ENCODE measurements at places on chromosomes 12 and 14.

DNA sequence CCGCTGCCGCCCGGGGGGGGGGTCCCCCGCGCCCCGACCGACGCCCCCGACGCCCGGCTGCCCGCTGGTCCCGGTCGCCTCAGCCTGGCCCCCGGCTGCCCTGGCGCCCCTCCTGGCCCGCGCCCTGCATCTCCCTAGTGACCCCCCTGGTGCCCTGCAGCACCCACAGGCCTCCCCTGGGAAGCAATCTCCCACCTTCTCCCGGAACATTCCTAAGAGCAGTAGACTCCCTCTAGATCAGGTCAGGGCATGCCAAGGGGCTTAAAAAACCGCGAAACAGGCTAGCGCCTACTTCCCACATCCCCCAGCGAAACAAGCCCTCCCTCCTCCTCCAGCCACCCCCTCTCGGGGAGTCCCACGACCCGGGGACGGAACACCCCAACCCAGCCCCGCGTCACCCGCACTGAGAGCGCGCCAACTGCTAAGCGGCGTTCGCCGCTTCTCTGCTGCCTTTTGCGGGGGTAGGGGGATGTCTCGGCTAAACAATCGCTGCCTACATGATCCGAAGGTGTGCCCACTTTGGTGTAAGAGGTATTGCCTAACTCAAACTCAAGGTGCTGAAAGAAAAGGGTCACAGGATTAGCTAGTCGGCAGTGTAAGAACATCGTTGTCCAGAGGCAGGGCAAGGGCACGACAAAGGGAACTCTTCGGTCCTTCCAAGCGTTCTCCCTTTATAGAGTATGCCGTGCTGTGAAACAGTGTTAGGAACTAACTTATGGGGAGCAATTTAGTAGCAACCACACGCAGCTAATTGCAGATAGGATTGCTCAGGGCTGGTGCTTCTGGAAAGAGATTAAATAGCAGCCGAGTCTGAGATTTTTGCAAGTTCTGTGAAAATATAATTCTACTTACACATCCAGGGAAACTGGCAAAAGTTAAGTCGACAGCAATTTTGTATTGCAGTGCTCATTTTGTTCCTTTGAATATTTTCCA is 619 bp upstream of the NTN4 start:
- no peak for DNase-seq

- DNase-seq: peak; percentile 19
Measured at GRCh38 chr12:68746572-68747180, 700 bp downstream of the SLC35E3 start.

GRCh38 chr12:92133795-92134637 is 11.6 kb downstream of the BTG1 start:
- peak; percentile 78 for DNase-seq

DNA sequence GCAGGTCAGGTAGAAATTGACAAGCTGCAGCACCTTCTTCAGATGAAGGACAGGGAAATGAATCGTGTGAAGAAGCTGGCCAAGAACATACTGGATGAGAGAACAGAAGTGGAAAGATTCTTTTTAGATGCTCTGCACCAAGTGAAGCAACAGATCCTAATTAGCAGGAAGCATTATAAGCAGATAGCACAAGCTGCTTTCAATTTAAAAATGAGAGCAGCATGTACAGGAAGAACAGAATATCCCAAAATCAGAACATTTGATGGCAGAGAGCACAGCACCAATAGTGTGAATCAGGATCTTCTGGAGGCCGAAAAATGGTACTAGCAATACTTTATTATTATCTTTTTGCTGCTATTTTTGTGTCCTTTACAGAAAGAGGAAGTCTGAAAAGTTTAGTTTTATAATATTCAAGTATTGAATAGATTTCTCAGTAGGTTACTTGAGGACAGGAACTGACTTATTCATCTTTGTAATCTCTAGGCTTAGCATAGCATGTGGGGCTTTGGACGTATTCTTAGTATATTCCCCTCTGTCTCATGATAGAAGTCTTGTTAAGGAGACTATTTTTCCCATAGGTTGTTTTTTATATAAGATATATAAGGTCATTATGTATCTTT is 30.8 kb downstream of the BBOF1 start:
- no peak for DNase-seq

DNA sequence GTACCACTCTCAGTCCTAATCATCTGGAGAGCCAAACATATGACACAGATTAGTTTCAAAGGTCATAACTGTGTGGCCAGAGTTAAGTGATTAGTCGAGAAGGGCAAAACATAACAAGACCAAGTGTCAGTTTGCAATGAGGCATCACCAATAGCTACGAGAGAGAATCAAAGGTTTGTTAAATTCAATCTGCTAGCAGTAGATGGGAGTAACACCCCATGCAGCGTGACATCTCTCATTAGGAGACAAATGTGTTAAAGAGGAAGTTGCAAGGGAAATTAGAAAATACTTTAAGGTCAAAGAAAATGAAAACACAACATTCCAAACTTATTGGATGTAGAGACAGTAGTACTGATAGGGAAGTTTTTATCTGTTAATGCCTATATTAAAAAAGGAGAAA is 135.7 kb upstream of the SYT10 start:
- DNase-seq: peak; percentile 25

DNA sequence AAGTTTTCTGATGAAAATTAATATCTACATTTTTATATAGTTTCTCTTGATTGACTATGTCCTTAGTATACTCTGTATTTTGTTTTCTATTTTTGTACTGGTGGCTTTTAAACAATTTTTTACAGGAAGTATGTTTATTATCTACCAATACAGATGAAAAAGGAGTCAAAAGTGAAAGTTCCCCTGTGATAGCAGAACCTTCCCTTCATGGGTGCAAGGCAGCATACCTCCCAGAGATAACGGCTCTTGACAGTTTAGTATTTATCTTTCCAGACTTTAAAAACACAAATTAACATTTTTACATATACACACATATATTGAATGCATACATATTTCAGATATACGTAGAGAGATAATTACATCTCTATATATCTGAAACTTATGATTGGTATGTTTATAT is 17.1 kb upstream of the FAM234B start:
- no peak for DNase-seq

- no peak for DNase-seq
Measured at GRCh38 chr14:29078810-29079522, 312.4 kb downstream of the FOXG1 start.

DNA sequence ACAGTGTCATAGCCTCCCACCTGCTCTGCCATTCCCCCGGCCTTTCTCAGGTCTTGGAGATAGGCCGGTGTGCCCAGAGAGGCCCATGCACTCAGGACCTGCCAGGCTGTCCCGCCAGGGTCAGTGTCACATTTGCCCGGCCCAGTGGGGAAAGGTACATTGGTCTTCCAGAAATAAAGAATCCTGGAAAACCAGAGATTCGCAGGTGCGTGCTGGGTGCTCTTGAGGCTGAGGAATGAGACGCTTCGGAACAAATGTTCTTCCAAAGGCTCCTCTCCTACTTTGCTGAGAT is 205.8 kb upstream of the RTL1 start:
- no peak for DNase-seq

- no peak for DNase-seq
Measured at GRCh38 chr12:84421103-84421502, 491.5 kb downstream of the SLC6A15 start.

- peak; percentile 29 for DNase-seq
Measured at GRCh38 chr12:116533343-116534251, 25.6 kb upstream of the MAP1LC3B2 start.

DNA sequence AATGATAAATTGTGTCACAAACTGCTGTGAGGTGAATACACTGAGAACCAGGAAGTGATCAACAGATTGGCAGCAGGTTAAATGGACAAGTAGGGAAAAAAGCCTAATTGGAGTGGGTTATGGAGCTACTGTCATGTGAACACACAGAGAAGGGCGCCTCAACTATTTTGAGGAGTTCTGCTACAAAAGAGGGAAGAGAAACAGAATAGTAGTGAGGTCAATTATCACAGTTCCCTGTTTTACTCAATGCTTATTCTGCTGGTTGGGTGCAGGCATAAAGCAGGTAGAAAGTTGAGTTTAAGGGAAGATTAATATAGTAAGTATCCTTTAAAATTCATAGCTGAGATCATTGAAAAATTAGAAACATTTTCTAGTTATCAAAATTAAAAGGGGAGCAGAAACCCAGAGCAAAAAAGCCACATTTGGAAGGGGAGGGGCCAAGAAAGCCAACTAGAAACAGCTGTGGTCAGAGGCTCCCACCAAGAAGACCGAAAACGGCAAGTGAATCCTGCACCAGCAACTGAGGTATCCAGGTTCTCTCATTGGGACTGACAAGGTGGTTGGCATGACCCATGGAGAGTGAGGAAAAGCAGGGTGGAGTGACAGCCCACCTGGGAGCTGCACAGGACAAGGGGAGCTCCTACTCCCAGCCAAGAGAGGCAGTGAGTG is 105.7 kb downstream of the ZC3H14 start:
- DNase-seq: peak; percentile 58

DNA sequence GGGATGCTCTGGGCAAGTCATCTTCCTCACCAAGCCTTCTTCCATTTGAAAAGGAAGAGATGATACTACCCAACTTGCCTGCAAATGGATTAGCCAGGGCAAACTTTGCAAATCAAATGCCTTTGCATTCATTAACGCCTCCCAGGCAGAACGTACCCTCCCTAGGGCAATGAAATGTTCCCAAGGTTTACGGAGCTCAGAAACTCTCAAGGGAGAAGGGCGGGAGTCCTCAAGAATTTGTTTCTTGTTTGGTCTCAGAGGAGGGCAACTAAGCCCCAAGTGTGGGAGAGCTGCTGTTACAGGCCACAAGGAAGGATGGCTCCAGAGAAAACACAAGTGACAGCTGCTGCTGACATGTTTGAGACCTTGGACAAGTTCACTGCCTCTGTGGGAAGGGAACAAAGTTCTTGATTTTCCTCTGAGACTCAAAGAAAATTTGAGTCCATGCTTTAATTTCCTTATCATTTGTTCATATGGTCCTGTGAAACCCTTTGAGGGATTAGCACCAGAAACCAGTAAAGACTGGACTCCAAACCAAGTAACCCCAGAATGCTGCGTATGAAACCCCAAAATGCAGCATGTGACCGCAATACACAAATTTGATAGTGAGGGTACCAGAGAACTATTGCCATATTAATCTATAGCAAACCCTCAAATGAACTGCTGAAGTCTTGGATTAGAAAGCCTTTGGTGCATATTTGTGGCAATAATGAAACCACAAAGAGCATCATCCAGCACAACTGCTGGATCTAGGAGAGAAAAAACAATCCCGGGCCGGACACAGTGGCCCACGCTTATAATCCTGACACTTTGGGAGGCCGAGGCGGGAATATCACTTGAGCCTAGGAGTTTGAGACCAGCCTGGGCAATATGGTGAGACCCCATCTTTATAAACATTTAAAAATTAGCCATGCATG is 22.9 kb downstream of the SPTB start:
- DNase-seq: no peak

DNA sequence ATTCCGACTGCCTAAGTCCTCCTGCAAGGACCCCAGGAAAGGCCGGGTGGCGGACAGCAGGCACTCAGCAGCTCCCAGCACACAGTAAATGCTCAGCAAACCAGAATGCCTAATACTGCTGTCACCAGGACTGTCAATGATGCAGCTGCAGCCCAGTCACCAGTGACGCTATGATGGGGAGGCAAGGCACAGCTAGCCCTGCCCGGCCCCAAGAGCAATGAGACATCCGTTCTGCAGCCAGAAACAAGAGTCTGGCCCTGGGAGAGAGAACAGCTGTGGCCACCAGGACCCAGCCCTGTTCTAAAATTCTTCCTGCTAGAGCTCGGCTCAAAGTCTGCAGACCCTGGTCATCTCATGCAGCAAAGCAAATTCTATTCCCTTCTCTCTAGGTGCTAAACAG is 69.8 kb downstream of the NCOR2 start:
- no peak for DNase-seq

DNA sequence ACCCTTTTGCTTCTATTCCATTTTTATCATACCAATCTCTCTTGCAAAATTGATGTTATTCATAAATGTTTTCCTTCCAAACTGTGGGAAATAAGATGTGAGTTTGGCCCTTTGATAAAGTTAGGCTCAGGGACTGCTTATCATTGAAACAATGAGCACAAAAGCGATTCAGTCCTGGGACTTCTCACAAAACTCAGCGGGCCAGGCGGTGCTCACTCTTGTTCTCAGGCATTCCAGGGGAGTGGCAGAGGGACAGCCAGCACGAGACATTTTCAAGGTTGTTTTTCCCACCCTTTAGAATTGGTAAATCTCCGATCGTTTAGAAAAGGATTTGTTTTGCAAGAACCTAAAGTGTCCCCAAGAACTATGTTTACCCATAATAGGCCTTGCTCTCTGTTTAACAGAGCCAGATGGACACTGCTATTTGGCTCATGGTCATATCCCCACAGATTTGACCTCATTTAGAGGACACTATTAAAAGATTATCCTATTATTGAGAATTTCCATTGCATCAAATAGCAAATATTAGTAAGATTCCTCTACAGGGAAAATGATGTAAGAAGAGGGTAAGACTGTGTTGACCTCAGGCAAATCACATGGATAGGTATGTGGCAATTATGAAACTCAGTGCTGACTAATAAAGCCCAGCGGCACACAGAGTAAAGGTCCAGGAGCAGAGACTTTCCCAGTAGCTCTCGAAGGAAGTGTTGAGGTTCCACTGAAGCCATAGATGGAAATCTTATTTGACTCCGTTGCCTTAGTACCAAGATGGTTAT is 102.7 kb upstream of the USP44 start:
- DNase-seq: no peak

DNA sequence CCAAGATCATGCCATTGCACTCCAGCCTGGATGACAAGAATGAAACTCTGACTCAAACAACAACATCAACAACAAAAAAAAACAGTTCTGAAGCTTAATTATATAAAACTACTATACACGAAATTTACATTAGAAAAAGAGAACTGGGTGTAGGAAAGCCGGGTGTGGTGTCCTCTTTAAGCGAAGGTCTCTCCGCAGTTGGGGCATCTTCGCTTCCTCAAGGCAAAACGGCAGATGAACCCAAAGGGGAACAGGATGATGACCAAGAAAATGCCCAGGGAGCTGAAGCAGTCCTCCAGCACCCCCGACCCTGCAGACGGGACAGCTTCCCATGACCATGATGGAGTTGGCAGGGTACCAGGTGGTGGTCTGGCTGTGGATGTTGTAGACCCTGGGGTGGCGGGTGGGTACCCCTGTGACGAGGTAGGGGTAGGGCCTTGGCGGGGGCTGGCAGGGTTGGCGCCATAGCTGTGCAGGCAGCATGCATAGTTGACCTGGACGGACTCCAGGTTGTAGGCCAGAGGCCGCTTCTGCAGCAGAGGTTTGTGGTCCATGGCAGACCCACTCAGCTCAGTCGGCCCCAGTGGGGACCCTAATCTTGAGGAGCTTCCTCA is 18.2 kb upstream of the BCAT1 start:
- peak; percentile 44 for DNase-seq

DNA sequence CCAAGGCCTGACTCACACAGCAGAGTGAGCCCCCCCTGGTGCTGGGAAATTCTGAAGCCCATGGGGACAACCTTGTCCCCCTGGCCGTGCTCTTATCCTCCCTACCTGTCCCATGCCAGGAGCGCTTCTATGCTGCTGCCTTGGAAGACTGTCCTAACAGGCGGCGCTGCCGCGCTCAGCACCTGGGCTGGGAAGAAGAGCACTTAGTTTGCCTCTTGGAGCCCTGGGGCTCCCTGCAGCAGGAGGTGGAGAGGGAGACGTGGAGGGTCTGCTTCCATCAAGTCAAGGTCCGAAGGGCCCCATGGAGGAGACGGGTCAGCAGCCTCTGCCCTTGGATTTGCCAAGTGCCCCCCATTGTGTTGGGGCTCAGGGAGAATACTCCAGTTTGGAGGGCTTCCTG is 300.5 kb downstream of the CACNA1C start:
- DNase-seq: no peak

GRCh38 chr14:99263564-99264330 is 8.2 kb downstream of the BCL11B start:
- no peak for DNase-seq

Measured in inflammatory macrophage (primary cell).